ENCODE measurements at places on chromosomes 4 and X.

DNA sequence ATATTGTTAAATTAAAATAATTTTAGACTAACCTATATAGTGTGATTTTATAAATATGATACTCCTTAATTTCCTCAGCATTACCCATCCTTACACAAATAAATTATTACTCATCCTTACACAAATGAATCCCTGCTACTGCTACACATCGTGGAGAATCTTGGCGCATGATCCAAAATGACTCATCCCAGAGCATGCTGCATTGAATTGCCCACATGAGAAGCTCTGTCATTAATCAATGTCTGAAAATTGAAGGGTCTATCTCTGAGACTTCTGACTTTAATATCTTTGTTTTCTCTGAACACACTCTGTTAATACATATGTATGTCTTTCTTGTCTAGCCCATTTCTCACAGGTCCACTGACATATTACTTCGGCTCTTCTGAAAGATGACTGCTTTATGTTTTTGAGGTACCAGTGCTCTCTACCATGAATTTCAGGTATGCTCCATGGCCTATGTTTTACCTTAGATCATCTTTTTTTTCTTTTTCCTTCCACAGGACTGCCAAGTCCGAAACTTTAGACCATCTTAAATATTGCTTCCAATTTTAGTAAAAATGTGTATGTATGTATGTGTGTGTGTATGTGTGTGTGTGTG lies 15.7 kb upstream of the DUSP21 start:
- peak; percentile 69 for DNase-seq

- no peak for DNase-seq
Observed at GRCh38 chr4:73193155-73193554, 65.4 kb downstream of the ANKRD17 start.

DNA sequence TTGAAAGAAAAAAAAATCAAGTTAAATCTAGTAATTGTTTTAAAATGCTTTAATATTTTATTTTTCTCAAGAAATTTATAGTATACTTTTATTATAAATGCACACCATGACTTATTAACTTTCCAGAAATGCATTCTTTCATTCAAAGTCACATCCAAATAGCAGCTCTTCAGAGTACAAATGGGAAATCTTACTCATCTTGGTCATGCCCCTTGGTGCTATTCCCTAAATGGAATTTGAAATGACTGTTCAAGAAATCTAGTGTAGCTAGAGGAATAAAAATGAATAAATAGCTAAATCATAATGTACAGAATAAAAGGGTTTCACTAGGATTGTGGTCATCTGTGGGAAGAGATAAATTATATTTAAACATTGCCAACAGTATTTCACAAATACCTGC lies 1139.7 kb downstream of the PCDH18 start:
- DNase-seq, result no peak

- DNase-seq, result no peak
Observed at GRCh38 chrX:55213381-55213780, 6.8 kb upstream of the PAGE5 start.

GRCh38 chrX:6729626-6730025 lies 194.7 kb upstream of the VCX3A start:
- no peak for DNase-seq

GRCh38 chrX:49188468-49189076 lies 2.4 kb upstream of the PRICKLE3 start:
- DNase-seq, result no peak

DNA sequence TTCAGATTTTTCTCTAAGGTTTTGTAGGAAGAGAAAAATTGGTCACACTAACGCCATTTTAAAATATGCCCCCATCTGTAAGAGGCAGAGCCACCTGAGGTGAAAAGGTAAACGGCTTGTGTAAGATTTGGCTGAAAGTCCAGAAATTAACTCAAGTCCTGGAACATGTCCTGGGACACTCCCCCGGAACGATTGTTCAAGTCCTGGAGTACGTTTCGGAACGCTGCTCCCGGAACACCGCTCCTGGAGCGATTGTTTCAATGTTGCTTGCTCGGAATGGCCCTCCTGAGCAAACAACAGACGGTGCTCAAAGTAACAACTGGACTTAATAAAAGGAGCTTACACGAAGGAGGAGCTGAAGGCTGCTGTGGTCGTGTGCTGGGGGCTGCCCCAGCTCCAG lies 796.5 kb upstream of the SLIT2 start:
- no peak for DNase-seq

DNA sequence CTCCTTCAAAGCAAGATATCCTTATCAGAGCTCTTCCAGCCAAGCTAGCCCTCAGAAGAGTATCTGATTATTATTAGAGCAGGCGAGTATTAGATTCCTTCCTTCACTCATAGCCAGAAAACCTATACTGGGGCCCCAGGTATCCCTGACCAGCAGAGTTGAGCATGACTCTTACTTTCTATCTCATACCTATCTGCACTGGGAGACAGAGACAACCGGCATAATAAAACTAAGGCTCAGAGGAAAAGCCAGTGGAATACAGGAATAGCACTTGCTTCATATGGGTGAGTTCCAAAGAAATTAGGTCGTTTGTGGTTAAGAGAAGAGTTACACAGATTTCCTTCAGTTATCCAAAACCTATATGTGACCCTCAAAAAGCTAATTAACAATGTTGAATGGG lies 41.8 kb upstream of the COX7B2 start:
- no peak for DNase-seq

GRCh38 chrX:1500701-1501624 lies 36.0 kb downstream of the P2RY8 start:
- no peak for DNase-seq

DNA sequence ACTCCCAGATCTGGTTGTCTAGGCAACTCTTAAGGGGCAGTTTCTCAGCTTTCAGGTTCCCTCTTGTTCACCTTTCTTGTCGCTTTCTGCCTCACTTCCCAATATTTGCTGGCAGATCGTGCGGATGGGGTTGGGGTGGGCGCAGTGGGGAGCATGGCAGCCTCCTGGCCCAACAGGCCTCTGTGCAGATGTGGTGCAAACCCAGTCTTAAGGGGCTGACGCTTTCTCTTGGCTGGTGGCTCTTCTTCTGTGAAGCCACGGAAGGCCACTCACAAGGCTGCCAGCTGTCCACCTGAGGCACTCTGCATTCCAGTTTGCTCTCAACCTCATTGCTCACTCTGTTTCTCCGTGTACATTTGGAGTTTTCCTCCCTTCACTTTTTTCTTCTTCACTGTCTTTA lies 61.7 kb downstream of the NBDY start:
- no peak for DNase-seq

DNA sequence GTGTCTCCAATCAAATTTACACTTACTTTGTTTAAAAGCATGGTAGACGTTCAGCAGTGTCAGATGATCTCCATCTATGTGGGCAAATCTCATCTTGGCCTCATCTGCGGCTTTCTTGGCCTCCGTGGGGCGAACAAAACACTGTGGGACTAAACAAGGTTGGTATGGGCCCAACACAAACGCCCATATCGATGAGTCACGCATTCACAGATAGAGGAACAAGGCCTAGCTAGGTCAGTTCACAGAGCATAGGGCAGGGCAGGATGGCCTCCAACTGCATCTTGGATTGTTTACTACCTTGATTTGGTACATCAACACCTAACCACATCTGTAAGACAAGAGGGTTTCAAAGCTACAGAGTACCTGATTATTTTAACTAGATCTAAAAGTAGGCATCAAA lies 47.3 kb downstream of the DHX15 start:
- no peak for DNase-seq

- peak; percentile 12 for DNase-seq
Observed at GRCh38 chr4:14719053-14719452, 283.2 kb upstream of the CPEB2 start.

DNA sequence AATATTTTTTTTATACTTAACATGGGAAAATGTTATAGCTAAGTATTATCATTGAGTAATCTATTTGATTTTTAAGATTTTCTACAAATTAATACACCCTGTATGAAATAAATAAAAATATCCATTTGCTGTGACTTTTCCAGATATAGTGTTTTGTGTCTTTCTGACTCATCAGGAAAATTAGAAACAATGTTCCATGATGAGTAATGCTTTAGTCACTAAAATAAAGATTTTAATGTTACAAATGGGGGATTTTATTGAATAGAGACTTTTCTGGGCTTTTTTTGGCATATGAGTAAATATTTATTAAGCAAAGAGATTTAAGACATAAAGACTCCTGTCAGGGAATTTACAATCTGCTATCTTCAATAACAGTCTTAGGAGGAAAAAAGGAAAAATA lies 279.2 kb upstream of the NOCT start:
- peak; percentile 12 for DNase-seq

GRCh38 chr4:61596606-61597340 lies 396.6 kb downstream of the ADGRL3 start:
- DNase-seq, result no peak
